ENCODE measurements at places on chromosomes 16 and 17. TPM values are rescaled to one million over a fixed set of nuclear protein-coding genes. Genes with fewer than 3 reads are reported as not detected.

Gene COG1
- 24.6 TPM for total RNA-seq

- DNase-seq = peak; percentile 14
Measured at GRCh38 chr17:72539981-72540897, 419.4 kb downstream of the SOX9 start.

GRCh38 chr17:5816491-5817070, 232.3 kb upstream of the NLRP1 start:
- no peak for DNase-seq

Gene CYTH1
- total RNA-seq = 129 TPM

DNA sequence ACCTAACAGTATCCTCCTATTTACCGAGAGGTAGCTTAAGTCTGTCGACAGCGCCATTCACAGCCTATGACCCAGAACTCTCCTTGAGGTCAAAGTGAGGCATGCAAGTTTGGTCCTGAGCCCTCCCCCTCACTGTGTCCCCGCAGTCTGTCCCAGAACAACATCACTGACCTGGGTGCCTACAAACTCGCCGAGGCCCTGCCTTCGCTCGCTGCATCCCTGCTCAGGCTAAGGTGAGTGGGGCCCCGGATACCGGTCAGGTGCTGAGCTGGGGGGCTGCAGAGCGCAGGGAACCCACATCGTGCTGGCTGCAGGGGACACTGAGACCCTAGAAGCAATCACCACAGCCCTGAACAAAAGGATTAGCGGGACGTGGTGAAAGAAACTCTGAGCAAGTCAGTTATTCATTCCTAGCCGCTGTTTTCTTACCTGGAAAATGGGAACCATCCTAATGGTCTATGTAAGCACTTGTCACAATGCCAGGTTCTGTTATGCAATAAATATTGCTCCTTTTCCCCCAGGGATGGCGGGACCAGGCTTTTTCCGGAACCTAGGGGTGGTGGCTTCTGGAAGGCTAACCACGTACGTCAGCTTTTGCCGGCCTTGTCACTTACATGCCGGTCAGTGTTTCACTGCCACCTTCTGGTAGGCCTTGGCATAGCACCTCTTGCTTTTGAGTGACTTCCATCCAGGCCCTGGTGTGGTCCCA, 23.8 kb downstream of the DEXI start:
- DNase-seq = peak; percentile 81

GRCh38 chr17:74528491-74529199, 2.6 kb downstream of the CD300LB start:
- DNase-seq = no peak

- no peak for DNase-seq
Measured at GRCh38 chr17:74119049-74119580, 84.4 kb upstream of the RPL38 start.

GRCh38 chr17:60524463-60525327, 1.3 kb downstream of the APPBP2 start:
- DNase-seq = no peak

- no peak for DNase-seq
Measured at GRCh38 chr17:58492238-58493121, 4.3 kb upstream of the HSF5 start.

Gene ITGB3
- total RNA-seq = 0.07 TPM

Gene CD79B
- total RNA-seq = 18.1 TPM

DNA sequence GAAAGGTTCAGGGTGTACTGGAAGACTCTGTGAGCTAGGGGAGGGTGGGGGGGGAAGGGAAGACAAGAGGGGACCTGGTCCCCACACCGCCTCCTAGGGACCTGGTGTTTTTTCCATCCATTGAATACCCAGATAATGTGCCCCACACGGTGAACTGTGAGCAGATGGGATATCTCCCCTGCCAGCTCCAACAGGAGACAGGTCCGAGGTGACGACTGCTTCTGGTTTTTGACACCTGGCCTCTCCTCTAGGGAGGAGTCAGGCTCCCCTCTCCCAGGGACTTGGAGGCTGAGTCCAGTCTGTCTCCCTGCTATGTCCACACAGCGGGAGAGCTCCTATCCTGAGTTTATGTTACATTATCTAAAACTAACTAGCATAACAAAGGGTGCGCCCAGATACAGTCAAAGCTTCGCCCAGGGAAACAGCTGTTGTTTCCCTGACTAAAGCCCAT, 1.8 kb downstream of the MARVELD3 start:
- DNase-seq = no peak

Gene CDRT15
- not detected for total RNA-seq

GRCh38 chr16:27852681-27853080, 210.8 kb downstream of the GSG1L start:
- DNase-seq = no peak

- DNase-seq = no peak
Measured at GRCh38 chr17:38361694-38362465, 10.2 kb downstream of the SOCS7 start.

GRCh38 chr16:13296206-13296605, 394.8 kb downstream of the SHISA9 start:
- DNase-seq = no peak

DNA sequence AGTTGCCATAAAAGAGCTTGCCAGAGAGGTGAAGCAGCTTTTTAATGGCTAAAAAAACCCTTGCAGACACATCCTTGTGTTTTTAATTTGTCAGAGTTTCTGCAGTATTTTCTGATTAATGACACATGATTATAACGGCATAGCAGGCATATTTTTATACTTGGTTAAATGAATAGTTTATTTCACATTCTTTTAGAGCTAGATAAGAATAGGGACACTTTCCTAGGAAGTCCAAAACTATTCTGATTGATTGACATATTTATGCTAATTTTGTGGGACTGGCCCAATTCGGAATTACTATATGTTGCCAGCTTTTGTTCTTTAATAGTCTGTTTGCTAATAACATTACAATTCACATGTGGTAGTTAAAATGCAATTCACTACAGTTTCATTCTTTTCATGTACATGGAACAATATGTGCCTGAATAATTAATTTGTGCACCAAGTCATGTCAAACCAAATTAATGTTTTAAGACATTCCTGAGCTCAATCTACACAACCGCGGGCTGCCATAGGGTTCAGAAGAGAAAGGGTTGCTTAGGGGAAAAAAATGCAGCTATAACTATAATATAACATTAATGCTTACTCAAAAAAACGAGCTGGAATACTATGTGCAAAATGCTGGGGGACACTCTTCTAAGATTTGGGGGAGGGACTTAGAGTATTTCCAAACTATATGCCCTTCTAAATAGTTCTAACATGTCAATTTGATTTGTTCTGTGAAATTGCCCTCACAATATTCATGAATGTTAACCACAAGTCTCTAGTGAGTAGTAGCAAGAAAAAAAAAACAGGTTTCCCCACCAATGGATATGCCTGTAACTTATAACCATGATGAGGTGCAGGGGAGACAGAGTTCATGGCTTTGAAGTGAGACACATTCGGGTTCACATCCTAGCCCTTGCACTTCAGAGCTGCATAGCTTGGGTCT, 305.4 kb downstream of the CEP112 start:
- no peak for DNase-seq

Gene RNU2-1
- 2,936 TPM for total RNA-seq

DNA sequence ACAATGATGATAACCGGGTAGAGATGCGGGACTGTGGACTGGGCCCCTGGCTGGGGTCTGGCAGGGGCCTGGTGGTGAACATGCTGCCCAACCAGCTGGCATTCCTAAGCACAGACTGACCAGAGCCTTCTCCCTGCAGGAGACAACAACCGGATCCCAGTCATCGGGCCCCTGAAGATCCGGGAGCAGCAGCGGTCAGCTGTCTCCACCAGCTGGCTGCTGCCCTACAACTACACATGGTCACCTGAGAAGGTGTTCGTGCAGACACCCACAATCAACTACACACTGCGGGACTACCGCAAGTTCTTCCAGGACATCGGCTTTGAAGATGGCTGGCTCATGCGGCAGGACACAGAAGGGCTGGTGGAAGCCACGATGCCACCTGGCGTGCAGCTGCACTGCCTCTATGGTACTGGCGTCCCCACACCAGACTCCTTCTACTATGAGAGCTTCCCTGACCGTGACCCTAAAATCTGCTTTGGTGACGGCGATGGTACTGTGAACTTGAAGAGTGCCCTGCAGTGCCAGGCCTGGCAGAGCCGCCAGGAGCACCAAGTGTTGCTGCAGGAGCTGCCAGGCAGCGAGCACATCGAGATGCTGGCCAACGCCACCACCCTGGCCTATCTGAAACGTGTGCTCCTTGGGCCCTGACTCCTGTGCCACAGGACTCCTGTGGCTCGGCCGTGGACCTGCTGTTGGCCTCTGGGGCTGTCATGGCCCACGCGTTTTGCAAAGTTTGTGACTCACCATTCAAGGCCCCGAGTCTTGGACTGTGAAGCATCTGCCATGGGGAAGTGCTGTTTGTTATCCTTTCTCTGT, 5.1 kb upstream of the SLC7A6 start:
- no peak for DNase-seq

DNA sequence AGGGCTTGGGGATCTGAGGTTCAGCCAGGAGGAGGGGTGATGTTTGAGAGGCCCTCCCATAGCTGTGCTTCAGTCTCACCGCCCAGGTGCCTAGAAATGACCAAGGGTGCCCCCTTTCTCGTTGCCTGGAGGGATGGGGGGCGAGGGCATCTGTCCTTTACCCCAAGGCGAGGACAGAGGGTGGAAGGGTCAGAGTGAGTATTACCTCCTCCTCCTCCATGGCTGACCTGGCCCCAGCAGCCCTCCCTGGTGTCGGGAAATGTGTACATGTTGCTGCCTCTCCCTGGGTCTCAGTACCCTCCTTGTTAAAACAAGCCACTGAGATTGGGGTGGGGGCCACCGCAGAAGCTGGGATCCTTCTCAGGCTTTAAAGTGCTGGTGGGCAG, 2.4 kb downstream of the NECAB2 start:
- DNase-seq = no peak

Gene CDH11
- not detected for total RNA-seq

GRCh38 chr17:73165616-73166404, 1.0 kb downstream of the SSTR2 start:
- no peak for DNase-seq

Gene UNC13D
- 143 TPM for total RNA-seq

GRCh38 chr17:2755891-2756724, 6.7 kb upstream of the CCDC92B start:
- no peak for DNase-seq

DNA sequence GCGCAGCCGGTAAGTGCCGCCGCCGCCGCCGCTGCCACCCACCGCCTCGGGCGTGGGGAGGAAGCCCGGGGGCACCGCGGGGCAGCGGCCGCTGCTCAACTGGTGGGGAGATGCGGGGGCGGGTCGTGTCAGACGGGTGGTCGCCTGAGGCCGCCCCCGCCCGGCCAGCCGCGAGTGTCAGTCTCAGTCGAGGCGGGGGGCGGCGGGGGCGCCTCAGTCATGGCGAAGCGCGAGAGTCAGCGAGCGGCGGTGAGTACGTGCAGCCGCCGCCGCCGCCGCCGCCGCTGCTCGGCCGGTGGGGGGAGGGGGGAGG, 76.2 kb downstream of the CHD9 start:
- DNase-seq = no peak

- no peak for DNase-seq
Measured at GRCh38 chr16:12191102-12191501, 214.6 kb downstream of the SNX29 start.

DNA sequence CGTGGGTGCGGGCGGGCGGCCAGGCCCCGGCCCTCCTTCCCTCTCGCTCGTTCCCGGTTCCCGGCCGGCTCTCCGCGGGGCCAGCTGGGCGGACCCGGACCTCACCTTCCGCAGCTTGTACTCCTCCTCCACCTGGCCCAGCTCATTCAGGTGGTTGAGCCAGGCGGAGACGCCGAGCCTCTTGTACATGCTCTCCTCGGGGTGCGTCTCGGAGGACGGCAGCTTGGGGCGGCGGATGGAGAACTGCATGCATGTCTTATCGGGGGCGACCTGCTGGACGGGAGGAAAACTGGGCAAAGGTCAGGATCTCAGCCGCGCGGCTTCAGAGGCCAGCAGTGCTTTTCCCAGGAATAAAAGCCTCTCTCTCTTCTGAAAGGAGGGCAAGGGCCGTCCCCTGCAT, 85.4 kb downstream of the TBC1D16 start:
- no peak for DNase-seq

DNA sequence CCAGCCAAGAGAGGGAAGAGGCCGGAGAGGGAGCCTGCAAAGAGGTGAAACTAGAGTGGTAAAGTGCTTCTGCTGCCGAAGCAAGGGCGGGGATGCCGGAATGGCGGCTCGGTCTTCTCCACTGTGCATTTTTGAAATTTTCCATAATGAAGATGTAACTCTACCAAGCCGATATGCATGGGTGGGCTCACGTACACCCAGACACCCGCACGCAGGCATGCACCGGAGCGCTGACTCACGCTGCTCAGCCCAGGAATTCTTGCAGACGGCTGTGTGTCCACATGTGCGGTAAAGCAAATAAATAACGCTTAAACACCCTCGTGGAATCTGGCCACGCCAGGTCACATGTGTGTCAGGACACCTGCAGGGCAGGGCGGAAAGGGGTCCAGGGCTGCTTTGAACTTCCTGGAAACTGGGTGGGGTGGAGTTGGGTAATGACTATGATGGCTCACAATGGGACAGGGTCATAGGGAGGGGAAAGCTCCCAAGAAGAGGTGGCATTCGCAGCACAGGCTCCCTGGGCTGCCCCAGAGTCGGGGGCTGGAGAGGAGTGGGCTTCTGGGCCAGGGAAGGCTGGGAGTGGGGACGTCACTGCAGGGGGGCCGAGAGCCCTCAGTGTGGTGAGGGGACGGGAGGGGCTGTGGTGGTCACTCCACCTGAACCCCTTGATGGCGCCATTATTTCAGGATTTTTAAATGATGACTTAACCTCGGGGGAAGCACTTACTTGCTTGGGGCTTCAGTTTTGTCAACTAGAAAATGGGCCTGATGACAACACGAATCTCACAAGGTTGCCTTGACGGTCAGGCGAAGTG, 265.5 kb downstream of the PARN start:
- DNase-seq = no peak

- DNase-seq = no peak
Measured at GRCh38 chr16:51818342-51818944, 667.4 kb upstream of the SALL1 start.

DNA sequence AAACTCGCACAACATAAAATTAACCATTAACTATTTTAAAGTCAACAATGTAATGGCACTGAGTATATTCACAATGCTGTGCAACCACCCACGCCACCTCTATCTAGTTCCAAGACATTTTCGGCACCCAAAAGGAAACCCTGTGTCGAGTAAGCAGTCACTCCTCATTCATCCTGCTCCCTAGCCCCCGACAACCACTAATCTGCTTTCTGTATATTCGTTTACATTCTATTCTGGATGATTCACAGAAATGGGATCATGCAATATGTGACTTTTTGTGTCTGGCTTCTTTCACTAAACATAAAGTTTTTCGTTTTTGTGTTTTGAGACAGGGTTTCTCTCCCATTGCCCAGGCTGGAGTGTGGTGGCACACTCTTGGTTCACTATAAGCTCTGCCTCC, 42.2 kb upstream of the HAPSTR1 start:
- DNase-seq = no peak
